ENCODE measurements at places on chromosomes 16 and 17.

GRCh38 chr16:87832741-87833502, 36.4 kb downstream of the SLC7A5 start:
- no peak for DNase-seq

DNA sequence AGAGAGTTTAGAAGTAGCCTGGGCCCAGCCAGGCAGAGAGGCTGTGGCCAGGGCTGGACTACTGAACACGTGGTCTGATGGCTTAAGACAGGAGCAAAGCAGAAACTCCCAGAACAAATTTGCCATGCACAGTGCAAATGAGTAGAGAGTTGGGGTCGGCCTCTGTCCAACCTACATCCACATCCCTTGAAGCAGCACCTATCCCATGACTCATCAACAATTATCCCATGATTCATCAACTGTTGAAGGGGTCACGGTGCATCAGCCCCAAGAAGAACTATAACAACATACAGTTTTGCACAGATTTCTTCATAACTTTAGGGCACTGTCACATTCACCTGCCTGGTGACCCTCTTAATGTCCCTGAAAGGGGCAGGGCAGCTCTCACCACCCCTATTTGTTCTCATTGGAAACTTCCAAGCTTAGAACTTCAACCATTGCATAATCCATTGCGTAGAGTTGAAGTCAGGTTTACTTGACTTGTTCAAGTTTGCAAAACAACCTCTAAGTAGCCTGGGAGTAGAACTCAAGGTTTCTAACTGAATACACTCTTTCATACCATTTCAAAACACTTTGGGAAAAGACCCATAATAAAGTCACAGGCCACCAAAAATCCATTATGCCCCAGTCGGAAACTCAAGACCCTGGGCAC, 235.2 kb upstream of the CDH5 start:
- DNase-seq = no peak

- DNase-seq = no peak
Measured at GRCh38 chr16:255183-255582, 20.6 kb downstream of the RGS11 start.

DNA sequence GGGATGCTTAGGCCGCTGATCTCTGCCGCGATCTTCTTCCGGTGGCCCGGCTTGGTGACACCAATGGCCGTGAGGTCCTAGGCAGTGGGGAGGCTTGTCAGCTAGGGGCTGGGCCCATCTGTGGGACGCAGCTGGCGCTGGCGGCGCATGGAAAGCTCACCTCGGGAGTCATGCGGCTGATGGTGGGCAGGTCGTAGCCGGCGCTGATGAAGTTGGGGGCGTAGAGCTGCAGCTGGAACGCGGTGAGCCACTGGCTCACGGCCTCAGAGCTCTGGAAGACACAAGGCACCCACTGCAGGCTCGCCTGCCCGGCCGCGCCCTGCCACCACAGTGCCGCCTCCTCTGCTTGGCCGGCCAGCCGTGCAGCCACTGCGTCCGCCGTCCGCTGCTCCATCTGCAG, 12.7 kb downstream of the CASKIN1 start:
- no peak for DNase-seq

- DNase-seq = no peak
Measured at GRCh38 chr16:48081656-48082055, 74.1 kb downstream of the ABCC12 start.

GRCh38 chr16:74898659-74899058, 86.3 kb downstream of the WDR59 start:
- no peak for DNase-seq

- DNase-seq = no peak
Measured at GRCh38 chr16:57863434-57864160, 61.3 kb upstream of the KIFC3 start.

DNA sequence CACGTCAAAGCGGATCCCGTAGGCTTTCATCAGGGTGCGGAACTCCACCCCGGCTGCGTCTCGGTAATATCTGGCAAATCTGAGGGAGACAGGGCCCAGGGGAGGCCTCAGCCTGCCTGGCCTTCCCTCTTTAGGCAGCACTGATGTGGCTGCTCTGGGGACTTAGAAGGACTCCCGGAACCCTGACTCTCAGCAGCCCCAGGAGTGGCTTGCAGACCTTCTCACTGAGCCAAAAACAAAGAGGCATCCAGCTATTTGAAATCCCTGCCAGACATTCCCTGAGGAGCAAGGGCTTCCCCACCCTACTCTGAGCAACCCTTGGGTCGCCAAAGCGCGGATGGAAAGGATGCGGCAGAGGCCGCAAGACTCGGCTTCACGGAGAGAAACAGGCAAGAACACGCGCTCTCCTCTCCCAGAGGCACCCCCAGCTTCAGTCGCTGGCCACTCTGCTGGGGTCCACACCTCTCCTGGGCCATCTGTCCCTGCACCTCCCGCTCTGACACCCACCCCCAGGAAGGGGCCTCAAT, 7.9 kb downstream of the P2RX5 start:
- no peak for DNase-seq

DNA sequence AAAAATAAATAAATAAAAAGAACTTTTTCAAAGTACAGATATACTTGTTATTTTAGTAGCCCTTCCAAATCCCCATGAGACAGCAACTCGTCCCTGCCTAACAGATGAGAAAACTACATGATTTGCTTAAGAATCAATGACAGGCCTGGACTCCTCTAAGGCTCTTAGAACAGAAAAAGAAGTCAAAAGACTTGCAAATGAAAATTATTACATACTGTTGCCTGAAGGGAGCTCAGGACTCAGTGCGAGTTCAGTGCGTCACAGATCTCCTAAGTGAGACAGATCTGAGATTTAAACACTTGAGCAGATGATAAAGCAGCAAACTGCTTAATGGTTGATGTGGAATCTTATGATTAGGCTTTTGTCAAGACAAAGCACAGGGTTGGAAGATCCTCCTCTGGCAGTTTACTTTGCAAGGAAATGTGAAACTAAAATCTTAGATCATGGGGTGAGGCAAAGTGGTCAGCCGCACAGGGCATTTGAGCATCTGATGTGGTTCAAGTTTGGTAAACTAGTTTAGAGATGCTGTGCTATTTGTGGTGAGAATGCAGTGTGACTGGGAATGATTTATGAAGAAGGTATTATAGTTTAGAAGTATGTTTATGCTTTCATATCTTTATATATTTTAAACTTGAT, 138.1 kb downstream of the TRIM37 start:
- DNase-seq = peak; percentile 2

GRCh38 chr17:32927201-32927723, 691 bp upstream of the TMEM98 start:
- DNase-seq = no peak

DNA sequence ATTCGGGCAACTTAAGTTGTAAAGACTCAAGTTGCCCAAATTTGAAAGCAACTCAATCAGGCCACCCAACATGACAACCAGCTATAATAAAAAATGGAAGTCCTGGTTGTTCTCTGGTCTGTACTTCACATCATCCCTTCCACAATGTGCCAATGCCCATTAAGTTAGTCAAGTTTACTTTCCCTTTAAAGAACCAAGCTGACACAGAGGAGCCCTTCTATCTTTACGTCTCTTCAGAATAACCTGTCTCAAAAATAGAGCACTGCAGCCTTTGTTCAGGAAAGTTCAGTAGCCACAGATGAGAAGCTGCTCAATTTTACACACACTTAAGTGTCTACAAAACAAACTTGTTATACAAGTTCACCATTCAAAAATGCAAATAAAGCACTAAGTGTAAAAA, 75.1 kb upstream of the C17orf78 start:
- no peak for DNase-seq

Data from activated T-helper 1 cell treated with anti-CD3 and anti-CD28 coated beads, Interleukin-12 subunit alpha, Interleukin-12 subunit beta, Interleukin-2, Interleukin-4 antibody, amounts not matched to agents 30 ng/mL and 10 ng/mL and 1 ng/mL, durations not matched to agents 14 hours and 24 hours and 36 hours (primary cell).